ENCODE measurements at places on chromosomes 4 and X. TPM values are rescaled to one million over a fixed set of nuclear protein-coding genes. Genes with fewer than 3 reads are reported as not detected.

GRCh38 chrX:109373468-109373867 is 108.4 kb downstream of the GUCY2F start:
- DNase-seq, result no peak

DNA sequence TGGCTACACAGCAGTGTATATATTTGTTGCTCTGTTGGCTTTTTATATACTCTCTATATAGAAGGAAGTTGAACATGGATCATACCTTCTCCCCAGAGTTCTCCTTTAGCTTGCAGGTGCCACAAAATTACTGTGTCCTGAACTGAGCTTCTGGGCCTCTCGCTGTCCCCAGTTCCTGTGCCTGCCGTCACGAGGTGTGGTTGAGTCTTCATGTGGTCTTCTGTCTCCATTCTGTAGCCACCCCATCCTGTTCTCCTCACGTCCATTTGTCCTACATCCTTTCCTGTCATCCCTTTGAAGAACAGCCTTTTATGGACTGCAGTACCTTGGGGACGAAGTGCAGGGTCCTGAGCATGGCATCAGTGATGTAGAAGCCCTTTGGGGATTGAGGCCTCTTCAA is 14.5 kb downstream of the TMEM131L start:
- no peak for DNase-seq

- DNase-seq, result no peak
Observed at GRCh38 chr4:123555807-123556273, 159.2 kb downstream of the SPRY1 start.

Gene GAGE12J
- not detected for total RNA-seq
